ENCODE measurements at places on chromosomes 3 and 15.

GRCh38 chr15:83764201-83764838, 110.4 kb downstream of the ADAMTSL3 start:
- DNase-seq: no peak

DNA sequence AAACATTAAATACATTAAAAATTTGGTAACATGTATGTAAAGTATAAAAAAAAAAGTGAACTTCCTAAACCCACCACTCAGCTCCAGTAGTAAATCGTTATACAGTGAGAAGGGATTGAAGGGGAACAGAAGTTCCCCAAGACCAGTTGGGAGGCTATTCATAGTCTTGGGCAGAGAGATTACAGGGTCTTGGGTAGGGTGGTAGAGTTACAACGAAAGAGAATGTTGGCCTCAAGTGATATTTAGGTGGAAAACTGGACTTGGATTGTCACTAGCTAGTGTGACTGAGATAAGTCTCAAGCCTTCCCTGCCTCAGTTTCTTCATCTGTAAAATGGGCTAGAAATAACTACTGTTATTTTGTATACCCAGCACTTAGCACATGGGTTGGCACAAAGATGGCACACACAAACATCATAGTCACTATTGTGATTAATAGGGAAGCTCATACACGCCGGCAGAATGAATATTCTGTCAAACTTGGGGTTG, 431 bp upstream of the YEATS2 start:
- no peak for DNase-seq

DNA sequence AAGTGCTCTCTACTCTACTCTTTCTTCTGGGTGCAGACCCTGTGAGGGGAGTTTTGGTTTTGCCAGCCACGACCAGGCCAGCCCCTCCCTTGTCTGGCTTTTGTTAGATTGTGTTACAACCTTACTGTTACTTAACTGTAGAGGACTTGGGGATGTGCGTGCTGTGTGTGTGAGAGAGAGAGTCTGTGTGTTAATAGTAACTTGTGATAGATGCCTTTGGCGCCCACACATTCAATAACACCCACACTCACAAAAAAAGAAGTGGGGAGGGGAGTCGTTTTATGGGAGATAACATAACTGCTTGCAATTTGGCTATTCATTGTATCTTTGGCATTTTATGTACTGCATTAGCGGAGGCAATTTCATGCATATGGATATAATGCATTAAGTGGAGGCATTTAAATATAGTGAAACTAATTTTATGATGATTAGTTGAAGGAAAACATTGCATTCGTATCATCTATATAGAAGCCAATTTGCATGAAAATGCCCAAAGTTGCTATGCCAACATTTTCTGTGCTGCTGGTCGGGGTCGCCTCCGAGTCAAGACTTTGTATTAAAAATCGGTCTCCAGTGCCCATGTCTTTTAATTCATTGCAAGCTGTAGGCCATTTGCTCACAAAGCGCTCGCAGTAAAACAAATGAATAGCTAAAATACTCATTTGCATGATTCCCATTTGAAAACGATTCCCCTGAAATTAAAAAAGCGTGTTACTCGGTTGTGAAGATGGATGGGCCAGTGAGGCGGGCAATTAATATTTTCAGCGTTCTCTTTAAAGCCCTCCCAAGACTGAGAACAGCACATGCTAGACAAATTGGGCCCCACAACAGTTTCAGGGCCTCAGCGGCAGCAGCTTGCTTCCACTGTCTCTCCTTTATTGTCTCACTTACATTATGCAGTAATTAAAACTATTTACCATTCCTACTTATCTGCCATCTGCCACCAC, 158.5 kb upstream of the SMAD3 start:
- DNase-seq: no peak

DNA sequence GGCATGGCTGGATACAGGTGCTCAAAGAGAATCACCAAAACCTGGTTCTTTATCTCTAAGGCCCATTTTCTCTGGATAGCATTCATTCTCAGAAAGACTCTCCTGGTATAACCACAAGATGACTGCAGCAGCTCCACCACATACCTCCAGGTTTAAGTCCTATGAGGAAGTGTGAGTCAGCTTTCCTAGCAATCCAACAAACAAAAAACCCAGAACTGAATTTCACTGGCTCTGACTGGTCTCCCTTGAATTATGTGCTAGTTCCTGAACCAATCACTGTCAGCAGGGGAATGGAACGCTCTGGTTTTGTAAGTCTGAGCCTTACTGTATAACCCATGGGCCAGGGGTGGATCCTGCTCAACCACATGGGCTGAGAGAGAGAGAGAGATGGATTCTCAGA, 27.2 kb downstream of the MRPL46 start:
- DNase-seq: no peak

DNA sequence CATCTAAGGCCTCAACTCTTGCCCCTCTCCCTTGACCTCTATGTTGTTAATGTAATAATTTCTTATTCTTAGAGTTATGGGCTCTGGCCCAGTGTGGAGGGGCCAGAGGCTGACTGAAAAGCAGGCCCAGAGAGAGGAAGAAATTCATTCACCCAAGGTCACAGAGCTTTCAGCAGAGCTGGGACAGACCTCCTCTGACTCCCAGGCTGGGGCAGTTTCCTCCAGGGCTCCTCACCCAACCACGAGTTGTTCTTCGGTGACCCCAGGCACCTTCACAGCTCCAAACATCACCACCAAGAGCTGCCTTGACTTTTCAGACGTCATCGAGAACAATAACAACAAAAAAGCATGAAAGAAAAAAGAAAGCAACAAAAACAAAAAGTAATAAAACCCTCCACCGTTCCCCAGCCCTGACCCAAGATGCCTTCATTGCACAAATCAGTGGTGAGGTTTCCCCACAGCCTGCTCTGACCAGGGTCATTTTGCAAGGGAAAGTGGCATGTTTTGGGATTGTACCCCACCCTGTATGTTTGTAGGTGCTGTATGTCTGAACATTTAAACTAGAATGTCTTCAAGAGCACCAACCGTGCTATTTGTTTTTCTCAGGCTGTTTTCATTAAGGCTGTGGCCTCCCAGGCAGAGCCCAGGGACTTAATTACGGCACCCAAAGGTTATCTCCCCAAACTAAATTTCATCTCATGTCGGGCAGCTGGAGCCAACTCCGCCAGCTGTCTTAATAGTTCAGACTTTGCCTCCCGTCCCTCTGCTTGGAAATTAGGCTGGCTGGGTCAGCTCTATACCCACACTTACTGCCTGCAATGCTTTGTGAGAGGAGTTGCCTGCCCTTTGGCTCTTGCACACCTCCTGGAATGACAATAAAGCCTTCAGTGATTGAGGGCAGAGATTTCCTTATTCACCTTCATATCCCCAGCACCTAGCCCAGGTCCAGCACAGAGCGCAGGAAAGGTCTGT, 173.8 kb downstream of the RPLP1 start:
- peak; percentile 26 for DNase-seq

DNA sequence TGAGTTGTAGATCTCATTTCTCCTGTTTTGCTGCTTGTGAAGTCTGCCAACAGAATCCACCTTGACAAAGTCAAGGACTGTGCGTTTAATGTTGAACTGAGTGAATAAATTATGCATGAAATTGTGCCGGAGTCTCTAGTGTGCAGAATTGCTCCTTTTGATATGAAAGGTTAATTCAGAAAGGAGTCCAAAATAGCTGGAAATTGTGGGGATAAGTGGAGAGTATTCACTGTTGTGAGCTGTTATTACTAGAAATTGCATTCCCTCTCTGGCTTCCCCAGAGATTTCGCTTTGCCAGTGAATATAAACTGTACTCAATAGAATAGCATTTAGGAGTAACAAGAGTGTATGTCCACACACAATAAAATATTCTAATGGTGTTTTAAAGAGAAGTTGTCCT, 43.1 kb downstream of the SAMMSON start:
- no peak for DNase-seq

DNA sequence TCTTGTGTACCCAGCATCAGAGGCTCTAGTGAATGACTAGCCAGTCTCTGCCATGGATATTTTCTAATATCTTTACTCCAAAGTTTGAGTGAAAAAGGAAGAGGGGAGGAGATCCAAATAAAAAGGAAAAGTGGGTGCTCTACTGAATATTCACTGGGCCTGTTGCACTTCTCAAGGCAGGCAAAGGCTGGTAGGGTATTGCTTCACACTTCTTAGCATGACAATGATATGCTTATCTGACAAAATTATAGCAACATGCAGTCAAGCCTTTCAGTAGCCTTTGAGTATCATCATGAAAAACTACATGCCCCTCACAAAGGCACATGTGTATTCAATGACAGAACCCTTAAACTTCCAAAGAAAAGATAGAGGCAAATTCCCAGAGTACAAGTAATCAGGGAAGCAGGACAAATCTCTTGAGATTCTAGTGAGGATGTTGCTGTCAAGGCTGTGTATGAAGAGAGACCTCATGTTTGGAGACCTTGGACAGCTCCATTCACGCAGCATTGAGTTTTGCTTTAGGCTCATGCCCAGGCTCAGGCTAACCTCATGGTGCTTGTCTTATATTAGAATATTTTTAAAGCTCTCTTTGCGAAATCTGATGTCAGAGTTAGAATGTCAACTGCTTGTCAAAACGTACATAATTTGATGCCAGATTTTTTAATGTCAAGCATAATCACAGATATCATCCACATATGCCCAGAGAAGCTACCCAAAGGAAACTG, 506.9 kb downstream of the OCA2 start:
- DNase-seq: no peak

DNA sequence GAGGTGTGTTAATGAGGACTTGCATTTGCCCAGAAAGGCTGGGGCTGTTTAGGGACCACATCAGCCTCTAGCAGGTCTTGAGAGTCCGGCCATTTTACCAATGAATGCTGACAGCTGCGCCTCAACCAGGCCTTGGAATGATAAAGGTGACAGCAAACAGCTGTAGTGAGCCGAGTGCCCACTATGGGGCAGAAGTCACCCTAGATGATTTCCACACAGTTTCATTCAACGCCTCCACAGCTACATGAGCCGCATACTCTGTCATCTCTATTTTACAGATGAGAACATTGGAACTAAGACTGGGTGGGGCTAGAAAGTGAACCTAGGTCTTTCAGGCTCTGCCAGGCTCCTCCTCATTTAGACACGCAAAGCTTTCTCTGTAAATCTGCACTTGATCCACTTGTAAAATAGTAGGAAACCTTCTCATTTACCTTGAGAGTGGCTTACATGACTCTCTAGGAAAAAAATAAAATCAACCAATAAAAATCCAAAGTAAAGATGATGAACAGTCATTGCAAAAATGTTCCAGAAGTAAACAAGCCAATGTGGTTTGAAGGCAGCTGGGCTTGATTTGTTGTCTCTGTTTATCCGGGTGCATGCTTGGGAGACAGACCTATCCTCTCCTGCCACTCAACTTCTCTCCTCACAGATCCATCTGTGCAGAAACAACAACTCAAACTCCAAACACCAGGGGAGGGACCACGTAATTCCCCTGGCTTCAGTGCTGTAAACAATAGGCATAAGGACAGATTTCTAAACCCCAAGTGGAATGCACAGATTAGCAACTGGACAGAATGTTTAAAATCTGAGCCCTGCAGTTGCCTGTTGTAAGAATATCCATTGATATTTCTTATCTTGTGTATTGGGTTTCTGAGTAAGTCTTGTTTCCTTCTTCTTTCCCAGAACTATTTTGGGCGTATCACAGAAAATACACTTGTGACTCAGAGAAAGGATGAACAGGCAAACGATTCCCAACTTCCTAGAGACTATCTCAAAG, 31.5 kb upstream of the LDHAL6B start:
- peak; percentile 66 for DNase-seq

- DNase-seq: no peak
Measured at GRCh38 chr3:64595253-64595694, 92.5 kb downstream of the ADAMTS9 start.

GRCh38 chr3:123350971-123351370, 97.9 kb downstream of the ADCY5 start:
- DNase-seq: no peak

GRCh38 chr15:33808720-33809457, 159.4 kb upstream of the CHRM5 start:
- DNase-seq: no peak

DNA sequence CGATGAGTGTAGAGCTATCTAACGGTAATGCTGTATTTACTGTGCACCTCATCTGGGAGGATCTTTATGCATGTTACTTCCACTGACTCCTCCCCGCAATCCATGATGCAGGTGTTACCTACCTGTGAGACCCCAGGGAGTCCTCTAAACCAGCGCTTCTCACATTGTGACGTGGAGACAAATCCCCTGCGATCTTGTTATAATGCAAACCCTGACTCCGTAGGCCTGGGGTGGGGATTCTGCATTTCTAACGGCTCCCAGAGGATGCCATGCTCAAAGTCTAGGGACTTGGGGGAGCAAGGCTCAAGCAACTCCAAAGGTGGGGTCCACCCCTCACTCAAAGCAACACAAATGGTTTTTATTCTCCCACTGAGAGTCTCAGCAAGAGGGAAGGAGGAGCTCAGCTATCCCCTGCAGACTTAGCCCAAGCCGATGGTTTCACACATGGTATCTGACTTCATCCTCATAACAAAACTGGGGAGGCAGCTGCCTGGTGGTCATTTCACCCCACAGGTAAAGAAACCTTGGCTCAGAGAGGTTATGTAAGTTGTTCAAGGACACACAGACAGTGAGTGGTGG, 63.6 kb downstream of the PCSK6 start:
- DNase-seq: no peak

- DNase-seq: no peak
Measured at GRCh38 chr15:26686547-26687187, 86.2 kb downstream of the GABRB3 start.

DNA sequence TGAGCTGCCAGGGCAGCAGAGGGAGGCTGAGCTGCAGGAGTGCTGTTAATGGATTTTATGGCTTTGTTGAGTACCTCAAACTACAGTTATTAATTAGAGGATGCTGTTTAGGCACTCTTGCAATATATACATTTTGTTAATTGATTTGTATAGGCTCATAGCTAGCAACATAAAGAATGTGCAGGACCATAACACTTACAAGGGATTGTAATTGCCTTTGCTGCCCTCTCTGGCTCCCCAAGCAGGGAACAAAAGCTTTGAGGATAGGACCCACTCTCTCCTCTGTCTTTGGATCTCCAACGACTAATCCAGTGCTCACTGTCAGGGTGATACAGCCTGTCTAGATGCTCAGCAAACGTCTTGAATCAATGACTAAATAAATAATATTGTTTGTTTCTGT, 1.2 kb upstream of the CLSTN2 start:
- DNase-seq: no peak

DNA sequence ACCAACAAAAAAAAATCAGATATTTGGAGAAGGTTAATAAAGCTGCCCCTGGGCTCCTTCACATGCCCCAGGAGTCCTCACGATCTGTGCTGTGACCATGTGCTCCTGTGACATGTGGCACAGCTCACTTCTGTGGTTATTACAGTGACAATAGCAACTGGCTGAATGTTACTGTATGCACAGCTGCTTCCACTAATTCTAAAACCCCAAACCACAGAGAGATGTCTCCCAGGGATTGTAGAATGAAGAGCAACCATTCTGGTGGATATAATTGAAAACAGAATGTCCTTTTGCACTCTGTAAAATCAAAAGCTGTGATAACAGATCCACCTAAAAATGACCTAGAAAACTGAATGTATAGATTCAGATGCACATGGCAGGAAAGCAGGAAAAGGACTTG, 489.2 kb upstream of the CNTN4 start:
- no peak for DNase-seq

- no peak for DNase-seq
Measured at GRCh38 chr3:59937201-59937600, 887.4 kb upstream of the CFAP20DC start.

- DNase-seq: peak; percentile 77
Measured at GRCh38 chr3:16849229-16849628, 35.5 kb upstream of the PLCL2 start.

GRCh38 chr15:83446904-83447709, at the start of gene SH3GL3:
Gene SH3GL3 (plus strand): TSS chr15:83447341. CDS start chr15:83447534, 193 bp downstream.
- peak; percentile 62 for DNase-seq

GRCh38 chr3:123281406-123281805, 79.7 kb downstream of the SEC22A start:
- DNase-seq: no peak
